ENCODE measurements at places on chromosomes 5 and 9. TPM values are rescaled to one million over a fixed set of nuclear protein-coding genes. Genes with fewer than 3 reads are reported as not detected.

The IL13 gene
- not detected for polyA plus RNA-seq

The STPG3 gene
- polyA plus RNA-seq, result 0.23 TPM

The PHF24 gene
- polyA plus RNA-seq, result 0.23 TPM

The CCDC69 gene
- polyA plus RNA-seq, result 95.2 TPM

The NUP188 gene
- polyA plus RNA-seq, result 31.7 TPM

The B4GALT1 gene
- 37.7 TPM for polyA plus RNA-seq

The IFNB1 gene
- not detected for polyA plus RNA-seq

The MZB1 gene
- polyA plus RNA-seq, result not detected

The NPR2 gene
- polyA plus RNA-seq, result 31.5 TPM

The MTRR gene
- 25.0 TPM for polyA plus RNA-seq

The PARP8 gene
- polyA plus RNA-seq, result 12.1 TPM

The RALGPS1 gene
- polyA plus RNA-seq, result 6.6 TPM

The ACOT12 gene
- not detected for polyA plus RNA-seq

GRCh38 chr9:109246533-109246932 lies 74.3 kb downstream of the EPB41L4B start:
- no peak for DNase-seq

GRCh38 chr5:146233441-146233840 lies 30.0 kb downstream of the RBM27 start:
- DNase-seq, result no peak

DNA sequence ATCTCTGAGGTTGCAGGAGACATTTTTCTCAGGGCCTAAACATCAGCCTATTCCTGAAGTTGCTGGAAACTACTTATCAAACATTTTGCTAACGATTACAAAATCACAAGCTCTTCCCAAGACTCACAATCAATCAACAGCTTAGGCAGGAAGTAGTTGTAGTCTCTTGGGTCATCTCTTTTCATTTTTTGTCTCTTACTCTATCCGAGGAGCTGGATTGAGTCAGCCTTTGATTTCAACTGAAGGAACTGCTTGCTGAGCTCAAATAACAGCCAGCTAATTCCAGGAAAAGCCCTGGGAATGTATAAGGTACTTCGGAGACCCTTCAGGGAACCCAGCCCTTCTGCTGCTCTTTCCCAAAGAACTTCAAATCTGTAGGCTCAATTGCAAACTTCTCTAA lies 398.9 kb downstream of the PLK2 start:
- peak; percentile 57 for DNase-seq

DNA sequence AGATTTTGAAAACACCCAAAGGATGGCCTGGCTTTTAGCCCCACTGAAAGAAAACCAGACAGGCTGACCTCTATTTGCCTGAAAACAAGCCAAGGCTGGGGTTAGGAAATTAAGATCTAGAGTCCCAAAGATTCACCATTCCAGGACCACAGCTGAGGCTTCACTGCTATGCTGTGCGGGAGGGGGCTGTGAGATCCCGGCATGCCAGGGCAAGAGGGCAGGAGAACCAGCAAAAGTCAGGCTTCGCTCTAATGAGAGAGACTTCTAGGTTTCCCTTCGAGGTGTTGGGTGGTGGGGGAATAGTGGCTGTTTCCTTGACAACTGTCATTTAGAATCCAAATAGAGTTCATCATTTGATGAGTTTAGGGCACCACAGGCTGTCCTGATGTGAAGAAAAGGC lies 152.9 kb upstream of the NFIB start:
- DNase-seq, result no peak

DNA sequence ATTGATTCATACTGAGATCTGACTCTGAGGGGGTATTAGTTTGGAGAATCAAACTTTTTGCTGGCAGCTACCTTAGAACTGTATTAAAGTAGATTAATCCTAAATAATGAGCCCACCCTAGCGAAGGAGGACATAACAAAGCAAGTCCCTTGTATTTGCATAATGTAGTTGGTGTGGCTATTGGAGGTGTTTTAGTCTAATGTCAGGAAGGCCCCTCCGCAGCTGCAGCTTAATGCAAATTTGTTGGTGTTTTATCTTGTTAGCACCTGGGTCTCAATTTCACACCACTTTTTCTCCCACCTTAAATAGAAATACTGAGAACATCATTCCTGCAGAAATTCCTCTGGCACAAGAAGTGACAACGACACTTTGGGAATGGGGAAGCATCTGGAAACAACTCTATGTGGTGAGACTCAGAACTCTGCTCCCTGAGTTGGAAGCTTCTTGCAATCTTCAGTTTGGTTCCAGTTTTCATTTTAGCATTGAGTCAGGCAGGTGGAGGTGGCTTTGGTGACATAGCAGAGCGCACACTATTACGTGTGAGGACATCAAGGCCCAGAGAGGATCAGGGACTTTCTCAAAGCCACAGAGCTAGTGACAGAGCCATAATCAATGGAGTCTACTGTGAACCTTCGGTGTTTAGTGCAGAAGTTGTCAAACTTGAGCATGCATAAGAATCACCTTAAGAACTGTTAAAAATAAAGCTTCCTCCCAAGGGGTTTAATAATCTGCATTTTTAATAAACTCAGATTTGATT lies 33.9 kb downstream of the DOCK2 start:
- DNase-seq, result no peak

DNA sequence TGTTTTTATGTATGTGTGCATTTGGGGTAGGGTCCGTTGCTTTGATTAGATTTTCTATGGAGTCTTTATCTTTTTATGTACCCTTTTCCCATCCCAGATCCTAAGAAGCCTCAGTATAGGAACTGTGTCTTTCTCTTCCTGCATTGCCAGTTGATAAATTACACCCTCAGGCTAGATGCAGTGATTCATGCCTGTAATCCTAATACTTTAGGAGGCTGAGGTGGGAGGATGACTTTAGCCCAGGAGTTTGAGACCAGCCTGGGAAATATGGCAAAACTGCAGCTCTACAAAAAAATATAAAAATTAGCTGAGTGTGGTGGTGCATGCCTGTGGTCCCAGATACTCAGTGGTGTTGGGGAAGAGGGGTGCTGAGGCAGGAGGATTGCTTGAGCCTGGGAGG lies 40.2 kb downstream of the NLN start:
- DNase-seq, result no peak

DNA sequence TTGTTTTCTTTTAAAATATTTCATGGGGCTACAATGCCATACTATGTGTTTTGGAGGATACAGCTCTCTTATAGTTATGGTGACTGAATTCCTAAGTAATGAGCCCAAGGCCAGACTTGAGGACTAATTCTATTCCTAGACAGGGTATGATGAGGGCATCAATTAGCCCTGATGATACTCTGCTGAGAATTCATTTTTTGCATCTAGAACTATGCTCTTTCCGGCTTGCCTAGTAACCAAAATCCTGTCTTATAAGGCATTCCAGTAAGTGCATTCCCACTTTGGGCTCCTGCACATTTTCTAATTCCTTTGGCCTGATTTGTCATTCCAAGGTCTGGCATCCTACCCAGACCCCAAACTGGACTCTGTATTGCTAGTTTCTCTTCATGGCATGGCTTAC lies 62.4 kb downstream of the MAT2B start:
- no peak for DNase-seq

- no peak for DNase-seq
Measured at GRCh38 chr5:171654881-171655280, 130.7 kb upstream of the SMIM23 start.

GRCh38 chr9:131773911-131774379 lies 34.1 kb upstream of the RAPGEF1 start:
- peak; percentile 78 for DNase-seq

GRCh38 chr5:120405286-120405864 lies 58.7 kb upstream of the PRR16 start:
- DNase-seq, result no peak

GRCh38 chr5:191036-191948 lies at the start of gene LRRC14B:
Gene LRRC14B, plus strand, starts transcription at chr5:191495. Its CDS starts 44 bp downstream, at chr5:191539.
- peak; percentile 64 for DNase-seq

DNA sequence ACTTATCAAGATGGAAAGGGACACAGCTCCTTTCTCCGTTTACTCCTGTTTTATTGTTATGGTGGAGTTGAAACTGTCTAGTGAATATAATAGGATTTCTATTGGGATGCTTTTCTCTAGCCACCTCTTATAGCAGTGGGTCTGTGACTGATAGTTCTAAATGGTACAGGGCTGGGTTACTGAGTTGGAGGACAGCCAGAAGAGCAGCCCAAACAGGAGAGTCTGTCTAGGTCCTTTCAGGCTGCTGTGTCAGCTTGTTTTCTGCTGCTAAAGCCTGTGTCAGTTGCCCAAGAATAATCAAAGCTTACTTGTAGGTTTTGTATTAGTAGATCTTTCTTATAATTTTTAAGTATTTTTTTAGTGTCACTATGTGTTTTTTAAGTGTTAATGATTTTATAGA lies 356.0 kb upstream of the SEMA6A start:
- DNase-seq, result no peak

DNA sequence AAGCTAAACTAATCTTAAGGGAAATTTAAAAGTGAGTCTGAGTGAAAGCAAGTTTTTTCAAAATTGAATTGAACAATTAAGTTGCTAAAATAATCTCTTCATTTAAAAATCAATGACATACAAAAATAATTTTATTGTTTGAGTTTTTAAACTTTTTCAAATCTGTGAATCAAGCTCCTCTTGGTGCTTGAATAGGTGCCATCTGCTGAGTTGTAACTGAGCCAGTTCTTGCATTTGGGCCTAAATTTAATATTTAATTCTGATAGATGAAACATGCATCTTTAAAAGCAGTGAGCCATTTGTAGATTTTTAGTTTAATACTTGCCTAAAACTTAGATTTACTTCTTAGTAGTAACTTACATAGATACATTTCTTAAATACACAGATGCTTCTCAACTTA lies 31.8 kb downstream of the SPATA31D1 start:
- DNase-seq, result no peak

DNA sequence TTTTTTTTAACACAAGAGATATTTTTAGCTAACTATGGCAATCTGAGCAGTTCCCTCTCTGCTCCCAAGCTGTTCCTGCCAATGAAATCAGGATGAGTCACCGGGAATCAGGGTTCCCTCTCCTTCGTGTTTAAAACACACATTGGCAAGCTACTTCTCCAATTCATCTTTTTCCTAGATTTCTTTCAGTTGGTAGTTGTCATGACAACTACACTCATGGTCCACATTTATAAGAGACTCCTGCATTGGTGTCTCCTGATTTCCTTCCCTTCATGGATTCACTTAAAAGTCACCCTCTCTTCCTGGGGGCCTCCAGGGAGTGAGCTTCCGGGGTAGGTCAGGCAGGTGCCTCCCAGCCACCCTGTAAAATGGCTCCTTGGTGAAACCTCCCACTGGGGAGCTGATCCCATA lies 72.3 kb upstream of the NIPAL4 start:
- DNase-seq, result peak; percentile 92

GRCh38 chr9:72362680-72363139 lies 2.3 kb downstream of the ZFAND5 start:
- peak; percentile 74 for DNase-seq

DNA sequence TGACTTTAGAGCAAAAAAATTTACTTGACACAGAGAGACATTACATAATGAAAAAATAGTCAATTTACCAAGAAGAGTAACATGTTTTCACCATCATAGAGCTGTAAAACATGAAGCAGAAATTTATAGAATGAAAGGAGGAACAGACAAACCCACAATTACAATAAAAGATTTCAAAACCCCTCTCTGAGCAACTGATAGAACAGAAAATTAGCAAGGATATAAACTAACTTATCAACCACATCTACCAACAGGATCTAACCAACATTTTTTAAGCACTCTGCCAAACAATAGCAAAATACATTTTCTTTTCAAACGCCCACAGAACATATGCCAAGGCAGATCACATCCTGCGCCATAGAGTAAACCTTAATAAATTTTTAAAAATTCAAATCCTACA lies 17.9 kb downstream of the SLCO4C1 start:
- no peak for DNase-seq

DNA sequence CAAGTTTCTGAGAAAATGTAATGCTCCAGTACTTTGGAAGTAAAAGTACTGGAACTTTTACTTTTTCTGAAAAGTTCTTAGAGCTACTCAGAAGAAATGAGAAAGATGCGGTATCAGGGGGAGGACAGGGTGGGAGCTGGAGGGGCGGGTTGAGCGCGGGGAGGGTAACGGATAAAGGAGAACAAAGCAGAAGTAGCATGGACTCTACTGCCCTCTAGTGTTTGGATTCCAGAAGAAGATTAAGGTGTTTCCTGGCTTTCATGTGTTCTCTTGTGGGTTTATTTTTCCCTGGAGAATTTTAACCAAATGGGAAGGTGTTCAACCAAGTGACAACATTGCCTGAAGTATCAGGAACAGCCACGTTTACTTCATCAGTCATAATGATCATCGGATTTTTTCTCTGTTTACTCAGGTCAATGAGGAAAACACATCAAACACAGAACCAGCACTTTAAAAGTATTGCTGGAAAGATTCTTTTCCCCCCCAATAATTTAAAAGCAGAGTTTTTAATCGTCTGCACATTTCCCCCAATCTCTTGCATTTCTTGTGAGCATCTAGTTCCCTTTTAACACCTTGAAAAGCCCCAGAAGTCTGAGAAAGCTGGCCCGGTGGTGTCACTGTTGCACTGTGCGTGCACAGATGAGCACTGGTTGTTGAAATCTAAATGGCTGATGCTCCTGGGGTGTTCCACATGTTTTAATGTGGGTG lies 190.6 kb downstream of the MPDZ start:
- DNase-seq, result no peak

DNA sequence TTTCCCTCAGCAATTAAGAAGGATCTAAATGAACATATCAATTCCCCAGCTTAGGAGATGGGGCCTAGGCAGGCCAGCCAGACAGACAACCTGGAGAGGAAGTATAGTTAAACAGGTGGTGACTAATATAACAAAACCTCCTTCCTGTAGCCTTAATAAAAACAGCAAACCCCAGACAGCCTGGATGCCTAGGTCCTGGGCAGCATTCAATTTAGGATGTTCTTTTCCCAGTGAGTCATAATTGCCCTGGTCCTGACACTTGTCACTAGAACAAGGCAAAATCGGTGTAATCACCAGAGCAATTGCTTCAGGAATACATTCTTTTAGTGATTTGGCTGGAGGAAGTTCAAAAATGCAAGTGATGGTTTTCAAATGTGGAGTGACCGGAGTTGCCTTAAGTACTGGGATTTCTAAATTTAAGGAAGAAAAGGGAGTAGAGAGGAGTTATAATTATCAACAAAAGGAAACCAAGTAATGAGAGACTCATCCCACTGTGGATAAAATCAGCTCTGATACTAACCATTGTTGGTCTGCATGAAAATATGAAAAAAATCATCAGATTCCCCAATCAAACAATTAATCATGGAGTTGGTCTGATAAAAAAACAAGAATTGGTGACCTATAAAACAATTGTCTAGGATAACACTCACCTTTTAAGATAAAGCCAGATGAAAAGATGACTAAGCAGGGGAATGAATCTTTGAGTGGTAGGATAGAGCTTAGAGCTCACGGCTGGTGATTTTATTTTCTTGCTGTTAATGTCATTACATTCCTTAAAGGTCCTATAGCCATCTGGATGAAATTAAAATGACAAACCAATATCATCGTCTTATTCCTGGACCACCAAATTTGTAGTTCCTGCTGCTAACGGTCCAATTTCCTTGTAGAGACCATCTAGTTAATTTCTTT lies 39.0 kb upstream of the TARS1 start:
- no peak for DNase-seq

- no peak for DNase-seq
Measured at GRCh38 chr5:116632890-116633289, 58.3 kb upstream of the SEMA6A start.

- DNase-seq, result no peak
Measured at GRCh38 chr5:128353441-128354107, 184.5 kb downstream of the FBN2 start.
